ENCODE measurements at places on chromosomes 3 and 15. TPM values are rescaled to one million over a fixed set of nuclear protein-coding genes. Genes with fewer than 3 reads are reported as not detected.

- DNase-seq = no peak
Observed at GRCh38 chr3:7546253-7546652, 685.3 kb downstream of the GRM7 start.

DNA sequence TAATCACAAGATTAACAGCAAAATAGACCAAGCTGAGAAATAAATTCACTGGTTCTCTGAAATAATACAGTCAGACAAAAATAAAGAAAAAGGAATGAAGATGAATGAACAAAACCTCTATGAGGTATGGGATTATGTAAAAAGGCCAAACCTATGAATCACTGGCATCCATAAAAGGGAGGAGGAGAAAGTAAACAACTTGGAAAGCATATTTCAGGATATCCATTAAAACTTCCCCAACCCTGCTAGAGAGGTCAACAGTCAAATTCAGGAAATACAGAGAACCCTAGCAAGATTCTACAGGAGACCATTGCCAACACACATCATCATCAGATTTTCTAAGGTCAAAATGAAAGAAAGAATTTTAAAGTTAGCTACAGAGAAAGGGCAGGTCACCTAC, 649.7 kb upstream of the CBLB start:
- no peak for DNase-seq

DNA sequence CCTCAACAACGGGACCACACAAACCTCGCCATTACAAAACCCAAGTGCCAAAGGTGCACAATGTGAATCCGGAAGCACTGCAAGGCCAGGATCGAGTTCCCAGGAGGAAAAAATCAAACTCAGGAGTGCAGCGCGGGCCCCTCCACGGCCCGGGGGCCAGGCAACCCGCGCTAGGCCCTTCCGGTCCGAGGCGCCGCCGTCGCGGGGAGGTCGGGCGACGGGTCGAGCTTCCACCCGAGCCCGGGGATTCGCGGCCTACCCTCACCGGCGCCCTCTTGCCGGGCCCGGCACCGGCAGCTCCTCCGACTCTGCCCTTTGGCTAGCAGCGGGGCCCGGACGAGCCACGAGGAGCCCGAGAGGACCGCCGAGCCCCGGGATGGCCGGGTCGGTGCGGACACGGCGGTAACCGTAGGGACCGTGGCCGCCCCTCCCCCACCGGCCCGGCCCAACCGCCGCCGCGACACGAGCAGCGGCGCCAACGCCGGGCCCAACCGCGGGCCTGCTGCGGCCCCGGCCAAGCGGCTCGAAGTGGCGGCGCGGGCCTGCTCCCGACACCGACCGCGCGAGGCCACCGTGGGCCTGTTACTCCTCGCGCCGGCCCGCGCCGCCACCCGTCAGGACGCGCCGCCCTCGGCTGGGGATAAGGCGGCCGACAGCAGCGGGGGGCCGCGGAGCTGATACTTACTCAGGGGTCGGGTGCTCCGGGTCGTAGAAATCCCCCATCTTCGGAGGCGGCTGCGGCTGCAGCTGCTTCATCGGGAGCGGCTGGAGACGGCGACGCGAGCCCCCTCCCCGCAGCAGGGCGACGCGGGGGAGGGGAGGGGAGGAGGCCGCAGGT, 525 bp downstream of the SETD2 start:
- peak; percentile 68 for DNase-seq

GRCh38 chr15:86572368-86572841, 492.7 kb downstream of the AGBL1 start:
- DNase-seq = no peak

DNA sequence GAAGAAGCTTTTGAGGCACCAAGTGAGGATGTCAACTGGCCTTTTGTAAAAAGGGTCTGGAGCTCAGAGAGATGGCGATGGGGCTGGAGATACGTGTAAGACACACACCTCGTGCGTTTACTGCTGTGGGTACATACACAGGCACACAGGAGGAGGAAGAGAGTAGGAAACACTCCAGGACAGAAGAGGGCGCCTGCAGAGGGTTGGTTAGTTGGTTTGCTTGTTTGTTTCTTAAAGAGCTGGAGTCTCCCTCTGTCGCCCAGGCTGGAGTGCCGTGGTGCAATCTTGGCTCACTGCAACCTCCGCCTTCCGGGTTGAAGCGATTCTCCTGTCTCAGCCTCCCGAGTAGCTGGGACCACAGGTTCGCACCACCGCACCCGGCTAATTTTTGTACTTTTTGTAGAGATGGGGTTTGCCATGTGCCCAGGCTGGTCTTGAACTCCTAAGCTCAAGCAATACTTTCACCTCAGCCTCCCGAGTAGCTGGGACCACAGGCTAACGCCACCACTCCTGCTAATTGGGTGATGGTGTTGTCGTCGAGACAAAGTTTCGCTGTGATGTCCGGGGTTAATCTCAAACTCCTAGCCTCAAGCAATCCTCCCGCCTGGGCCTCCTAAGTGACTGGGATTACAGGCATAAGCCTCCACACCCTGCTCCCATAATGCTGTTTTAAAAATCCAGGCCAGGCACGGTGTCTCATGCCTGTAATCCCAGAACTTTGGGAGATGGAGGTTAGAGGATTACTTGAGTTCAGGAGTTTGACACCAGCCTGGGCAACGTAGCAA, 1.3 kb upstream of the PRR20G start:
- no peak for DNase-seq

- no peak for DNase-seq
Observed at GRCh38 chr15:63630036-63630751, 33.0 kb downstream of the FBXL22 start.

DNA sequence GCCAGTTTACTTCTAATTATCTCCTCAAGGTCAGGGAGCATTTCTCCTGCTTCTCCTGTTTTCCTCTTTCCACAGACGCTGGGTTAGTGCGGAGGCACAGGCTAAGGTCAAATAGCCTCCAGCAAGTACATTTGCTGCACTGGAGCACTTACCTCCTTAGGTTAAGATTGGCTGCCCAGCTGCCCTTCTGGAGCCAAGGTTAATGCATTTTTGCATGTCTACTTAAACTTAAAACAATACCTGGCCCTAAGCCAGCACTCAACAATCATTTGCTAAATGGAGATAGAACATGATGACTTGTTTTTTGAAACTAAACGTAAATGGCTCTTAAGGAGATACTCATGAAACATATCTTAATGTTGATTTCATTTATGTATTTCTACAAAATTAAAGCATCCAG, 83.5 kb downstream of the SSR3 start:
- DNase-seq = no peak

The COL8A1 gene
- 3.5 TPM for total RNA-seq
